Placental epithelial cell (primary cell): ENCODE measurements at places on chromosomes 7 and 10. TPM values are rescaled to one million over a fixed set of nuclear protein-coding genes. Genes with fewer than 3 reads are reported as not detected.

Gene AOAH
- total RNA-seq = 0.22 and 0.79 TPM in 2 replicates

Gene GPER1
- under 0.01 and 0.33 TPM in 2 replicates for total RNA-seq

Gene IGFBP3
- total RNA-seq = 1,166 and 1,564 TPM in 2 replicates

Gene ADO
- 10.6 and 17.5 TPM in 2 replicates for total RNA-seq

Gene SCRN1
- 78.9 and 112 TPM in 2 replicates for total RNA-seq

Gene EEPD1
- 0.76 and 2.7 TPM in 2 replicates for total RNA-seq

Gene GATA3
- total RNA-seq = 42.3 and 78.1 TPM in 2 replicates

Gene GJD4
- not detected in 2 replicates for total RNA-seq

Gene SND1
- total RNA-seq = 283 and 308 TPM in 2 replicates

Gene SDHAF3
- total RNA-seq = 3.5 and 7.9 TPM in 2 replicates

Gene SMARCD3
- total RNA-seq = 14.7 and 16.1 TPM in 2 replicates

Gene PLXDC2
- 19.6 and 20.2 TPM in 2 replicates for total RNA-seq

Gene PRSS37
- not detected in 2 replicates for total RNA-seq

Gene NKX2-3
- total RNA-seq = not detected in 2 replicates

Gene AZGP1
- total RNA-seq = not detected in 2 replicates

Gene SRRM3
- 0.87 and 2.7 TPM in 2 replicates for total RNA-seq

Gene NRBF2
- total RNA-seq = 23.5 and 25.1 TPM in 2 replicates

Gene CTAGE15
- 3.6 and 3.9 TPM in 2 replicates for total RNA-seq

Gene LLCFC1
- not detected in 2 replicates for total RNA-seq

Gene INSYN2A
- total RNA-seq = under 0.01 TPM in 1 of 2 replicates, not detected in the other

Gene GIMAP7
- not detected in 2 replicates for total RNA-seq

Gene UCMA
- not detected in 2 replicates for total RNA-seq

Gene NME8
- not detected in 2 replicates for total RNA-seq

Gene OPALIN
- not detected in 2 replicates for total RNA-seq

Gene SLC26A4
- under 0.01 and 0.11 TPM in 2 replicates for total RNA-seq

Gene NUTM2A
- 0.76 and 3.9 TPM in 2 replicates for total RNA-seq

Gene SUN3
- 0.11 TPM in 1 of 2 replicates, not detected in the other for total RNA-seq

Gene FAM204A
- 28.7 and 52.6 TPM in 2 replicates for total RNA-seq

Gene SLIT1
- not detected in 2 replicates for total RNA-seq

Gene BZW2
- 127 and 162 TPM in 2 replicates for total RNA-seq

Gene CHRM2
- under 0.01 and 0.11 TPM in 2 replicates for total RNA-seq

Gene TAS2R3
- total RNA-seq = 2.1 and 3.5 TPM in 2 replicates

Gene TYW1B
- 0.54 and 1.6 TPM in 2 replicates for total RNA-seq

Gene HTR5A
- total RNA-seq = not detected in 2 replicates

Gene TMEM176A
- total RNA-seq = not detected in 2 replicates

Gene AKR1C4
- not detected in 2 replicates for total RNA-seq

Gene PON3
- 3.8 and 5.1 TPM in 2 replicates for total RNA-seq

Gene ANXA8
- 734 and 768 TPM in 2 replicates for total RNA-seq

Gene SLC26A5
- total RNA-seq = not detected in 2 replicates

Gene AGBL3
- 0.11 and 0.39 TPM in 2 replicates for total RNA-seq

Gene BTBD16
- total RNA-seq = not detected in 2 replicates

Gene CRYGN
- not detected in 2 replicates for total RNA-seq

Gene EGFR
- 70.7 and 125 TPM in 2 replicates for total RNA-seq

Gene SPDYE17
- total RNA-seq = not detected in 2 replicates

Gene OR9A2
- total RNA-seq = 1.2 TPM in 1 of 2 replicates, not detected in the other

Gene TAS2R41
- 0.11 TPM in 1 of 2 replicates, not detected in the other for total RNA-seq
